Activated CD4-positive, alpha-beta T cell treated with anti-CD3 and anti-CD28 coated beads, Interleukin-2, amount 50 U/mL, for 4 hours (primary cell): ENCODE measurements at places on chromosomes 4 and X.

DNA sequence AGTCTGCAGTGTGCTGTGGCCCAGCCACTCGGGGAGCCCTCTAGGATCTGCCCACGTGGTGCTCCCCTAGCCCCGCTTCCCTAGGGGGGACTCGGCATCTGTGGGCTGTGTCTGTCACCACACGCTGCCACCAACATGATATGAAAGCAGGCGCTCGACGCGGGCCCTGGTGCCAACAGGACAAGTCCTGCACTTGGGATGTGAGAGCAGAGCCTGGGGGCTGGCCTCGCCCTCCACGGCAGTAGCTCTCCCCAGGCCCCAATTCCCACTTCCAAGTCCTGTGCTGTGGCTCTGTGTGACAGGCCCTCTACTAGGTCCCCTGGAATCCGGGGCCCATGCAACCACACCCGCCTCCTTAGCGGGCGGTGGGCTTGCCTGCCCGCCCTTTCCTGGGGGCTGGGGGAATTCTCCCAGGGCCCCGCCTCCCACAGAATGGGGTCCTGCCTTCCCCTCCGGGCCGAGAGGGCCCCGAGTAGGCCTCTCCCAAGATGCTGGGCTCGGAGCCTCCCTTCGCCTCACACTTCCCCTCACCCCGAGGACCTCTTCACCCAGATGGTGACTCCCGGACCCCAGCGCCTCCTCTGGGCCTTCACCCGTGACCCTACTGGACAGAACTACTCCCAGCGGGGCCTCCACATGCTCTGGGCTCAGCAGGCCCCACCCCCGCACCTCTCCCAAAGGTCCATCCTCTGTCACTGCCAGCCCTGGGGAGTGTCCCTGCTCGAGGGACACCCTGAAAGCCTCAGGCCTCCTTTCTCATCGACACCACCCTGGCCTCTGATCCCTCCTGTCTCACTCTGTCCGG lies 11.2 kb downstream of the LRPAP1 start:
- DNase-seq, result no peak

DNA sequence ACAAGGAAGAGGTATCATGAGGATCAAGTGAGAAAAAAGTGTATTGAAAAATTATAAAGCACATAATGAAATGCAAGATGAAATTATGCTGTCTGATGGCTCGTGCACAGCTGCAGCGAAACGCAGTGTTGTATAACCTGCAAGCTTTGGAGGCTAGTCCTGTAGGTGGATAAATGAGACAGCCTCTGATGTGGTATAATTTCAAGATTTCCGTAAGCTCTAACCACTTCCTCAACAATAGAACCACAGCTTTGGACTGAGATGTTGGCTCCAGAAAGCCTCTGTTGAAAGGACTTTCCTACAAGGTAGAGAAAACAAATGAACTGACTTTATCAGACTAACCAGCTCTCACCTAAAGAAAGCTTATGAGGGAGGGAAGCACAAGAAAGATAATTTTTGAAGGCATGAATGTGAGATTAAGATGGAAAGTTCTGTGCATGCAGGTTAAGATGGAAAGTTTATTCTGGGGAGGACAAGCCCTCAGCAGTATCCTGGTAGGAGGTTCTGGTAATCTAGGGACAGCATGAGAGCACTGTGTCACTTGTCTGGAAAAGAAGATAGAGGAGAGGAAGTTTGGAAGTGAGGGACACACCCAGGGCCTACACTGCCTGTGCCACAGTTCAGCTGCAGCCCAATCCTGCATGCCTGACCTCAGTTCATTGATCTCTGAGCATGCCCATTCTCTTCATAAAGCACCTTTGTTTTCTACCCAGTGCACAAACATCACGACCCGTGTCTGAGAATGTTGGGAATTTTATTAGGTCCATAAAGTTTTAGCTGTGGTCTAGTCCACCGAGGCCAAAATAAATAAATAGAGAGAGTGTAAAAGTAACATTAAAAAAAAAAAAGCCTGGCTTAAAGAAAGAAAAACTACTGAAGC lies 161.5 kb upstream of the SFRP2 start:
- DNase-seq, result no peak

DNA sequence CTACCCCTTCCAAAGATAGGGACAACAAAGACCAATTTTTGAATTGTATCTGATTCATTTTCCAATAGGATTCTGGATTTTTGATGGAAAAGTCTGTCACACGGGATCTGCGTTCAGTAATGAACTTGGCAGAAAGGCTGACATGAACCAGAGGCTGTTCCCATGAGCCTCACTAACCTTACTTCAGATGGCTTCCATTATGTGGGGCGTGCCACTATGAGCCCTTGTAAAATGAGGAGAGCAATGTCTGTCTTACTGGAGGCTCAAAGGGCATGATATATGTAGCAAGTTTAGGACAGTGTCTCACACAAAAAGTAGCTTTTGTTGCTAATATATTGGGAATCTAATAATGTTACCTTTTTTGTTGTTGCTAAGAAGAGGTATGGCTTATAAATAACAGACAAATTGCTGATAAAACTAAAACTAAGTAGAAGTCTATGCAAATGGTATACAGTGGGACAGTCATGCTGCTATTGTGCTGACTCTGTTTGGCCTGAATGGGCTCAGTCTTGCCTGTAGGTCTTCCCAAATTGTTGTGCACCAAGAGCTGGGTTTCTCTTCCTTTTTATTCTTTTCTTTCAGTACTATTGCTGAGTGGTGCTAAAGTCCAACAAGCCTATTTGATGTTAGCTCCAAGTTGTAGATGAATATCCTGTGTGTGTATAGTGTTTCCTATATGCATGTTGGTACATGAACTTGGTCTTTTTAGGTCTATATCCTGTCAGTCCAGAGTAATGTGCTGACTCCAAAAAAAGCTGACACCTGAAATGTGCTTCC lies 132.1 kb downstream of the SPRY1 start:
- no peak for DNase-seq

DNA sequence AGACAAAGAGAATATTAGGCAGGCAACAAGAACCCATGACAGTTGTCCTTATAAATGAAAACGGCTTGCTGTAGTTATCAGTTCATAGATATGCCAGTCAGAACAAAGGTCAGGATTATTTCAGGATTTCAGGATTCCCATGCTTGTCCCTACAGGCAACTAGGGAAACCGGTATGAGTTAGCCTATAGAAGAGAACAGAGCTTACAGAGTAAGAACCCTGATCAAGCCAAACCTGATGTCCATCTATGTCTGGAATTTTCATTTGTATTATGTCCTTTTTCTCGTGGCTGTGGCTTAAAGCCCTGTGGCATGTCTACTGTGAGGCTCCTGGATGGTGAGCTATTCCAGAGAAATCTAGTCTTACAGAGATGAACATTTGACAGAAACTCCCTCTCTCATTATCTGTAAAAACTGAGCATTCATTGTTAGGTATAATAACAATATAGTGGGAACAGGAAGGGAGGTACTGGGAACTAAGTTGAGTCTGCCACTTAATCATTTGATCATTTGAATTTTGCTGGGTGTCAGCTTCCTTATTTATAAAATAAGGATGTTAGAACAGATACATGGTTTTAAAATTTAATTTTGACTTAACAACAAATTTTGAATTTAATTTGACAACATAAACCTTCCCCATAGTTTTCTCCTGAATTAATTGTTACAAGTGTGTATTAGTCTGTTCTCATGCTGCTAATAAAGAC lies 129.5 kb upstream of the KLF3 start:
- DNase-seq, result no peak

DNA sequence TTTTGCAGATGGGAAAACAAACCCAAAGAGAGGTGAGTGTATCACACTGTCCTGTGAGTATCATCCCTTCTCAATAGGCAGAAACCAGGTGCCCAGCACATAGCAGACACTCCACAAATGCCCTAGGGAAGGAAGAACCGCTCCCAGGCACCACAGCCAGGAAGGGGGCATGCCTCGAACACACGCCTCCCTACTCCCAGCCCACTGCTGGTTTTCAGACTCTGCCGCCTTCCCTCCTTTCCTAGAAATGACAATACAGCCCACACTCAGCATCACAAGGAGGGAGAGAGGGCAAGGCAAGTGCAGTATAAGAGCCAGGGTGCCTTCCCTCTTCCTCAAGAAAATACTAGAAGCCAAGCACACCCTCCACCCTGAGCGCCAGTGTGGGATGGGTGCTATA lies 16.2 kb downstream of the JAKMIP1 start:
- DNase-seq, result no peak

- DNase-seq, result no peak
These were observed 33.2 kb upstream of the EDA2R start for GRCh38 chrX:66672106-66672505.

DNA sequence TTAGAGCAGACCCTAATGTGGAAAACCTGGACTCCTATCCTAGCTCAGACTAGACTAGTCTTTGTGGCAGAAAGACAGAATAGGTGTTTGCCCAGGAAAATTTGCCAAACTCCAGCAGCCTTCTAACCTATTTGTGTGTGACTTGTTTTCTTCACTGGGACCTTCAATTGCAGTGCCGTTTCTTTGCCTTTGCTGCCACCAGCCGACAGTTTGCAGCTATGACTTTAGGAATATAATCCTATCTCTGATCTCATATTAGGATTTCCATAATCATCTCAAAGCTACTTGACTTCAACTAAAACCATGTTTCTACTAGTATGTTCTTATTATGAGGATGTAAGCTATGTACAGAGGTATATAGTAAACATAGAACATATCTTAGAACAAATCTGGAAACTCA lies 60.2 kb upstream of the PGAM4 start:
- DNase-seq, result no peak
